ENCODE measurements at places on chromosomes 5 and 9. TPM values are rescaled to one million over a fixed set of nuclear protein-coding genes. Genes with fewer than 3 reads are reported as not detected.

Gene FXN
- total RNA-seq: 3.2 TPM

Gene CDC14B
- 16.6 TPM for total RNA-seq

Gene SPATA31E1
- total RNA-seq: under 0.01 TPM

Gene PCDHAC1
- 0.11 TPM for total RNA-seq

Gene AGTPBP1
- total RNA-seq: 11.4 TPM
